Activated effector memory CD4-positive, alpha-beta T cell treated with Interleukin-2 at 50 U/mL for 16 hours (primary cell): ENCODE measurements at places on chromosomes 3 and 15.

DNA sequence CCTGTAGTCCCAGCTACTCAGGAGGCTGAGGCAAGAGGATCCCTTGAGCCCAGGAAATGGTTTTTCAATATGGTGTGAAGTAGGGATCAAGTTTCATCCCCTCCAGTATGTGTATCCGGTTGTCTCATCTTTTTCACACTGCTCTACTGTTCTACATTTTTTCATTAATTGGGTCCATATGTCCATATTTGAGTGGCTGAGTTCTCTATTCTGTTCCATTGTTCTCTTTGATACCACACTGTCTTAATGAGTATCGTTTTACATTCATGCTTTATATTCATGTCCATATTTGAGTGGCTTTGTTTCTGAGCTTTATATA lies 81.6 kb upstream of the LRRFIP2 start:
- no peak for DNase-seq

DNA sequence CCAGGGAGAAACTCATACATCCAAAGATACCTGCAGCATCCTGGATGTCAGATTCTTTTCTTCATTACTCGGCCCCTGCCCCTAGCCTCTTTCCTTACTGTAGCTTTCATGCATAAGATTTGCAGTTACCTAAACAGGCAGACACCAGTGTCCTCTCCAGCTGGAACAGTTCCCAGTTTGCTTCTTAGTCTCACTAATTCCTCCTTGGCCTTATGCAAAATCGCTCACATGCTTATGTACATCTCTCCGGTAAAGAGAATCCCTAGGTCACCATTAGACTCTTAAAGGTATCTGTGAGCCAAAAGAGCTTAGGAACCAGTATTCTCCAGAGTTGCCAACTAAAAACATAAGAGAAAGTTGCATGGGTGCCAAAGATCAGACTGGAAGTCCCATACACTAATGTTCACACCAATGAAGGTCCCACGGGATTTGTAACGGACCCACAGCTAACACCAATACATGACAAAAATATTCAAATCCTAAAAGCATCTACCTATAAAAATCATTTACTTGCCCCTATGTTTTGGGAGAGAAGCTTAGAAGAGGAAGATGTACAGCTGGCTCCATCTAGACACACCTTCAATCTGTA lies 66.6 kb downstream of the CBLB start:
- DNase-seq = no peak

DNA sequence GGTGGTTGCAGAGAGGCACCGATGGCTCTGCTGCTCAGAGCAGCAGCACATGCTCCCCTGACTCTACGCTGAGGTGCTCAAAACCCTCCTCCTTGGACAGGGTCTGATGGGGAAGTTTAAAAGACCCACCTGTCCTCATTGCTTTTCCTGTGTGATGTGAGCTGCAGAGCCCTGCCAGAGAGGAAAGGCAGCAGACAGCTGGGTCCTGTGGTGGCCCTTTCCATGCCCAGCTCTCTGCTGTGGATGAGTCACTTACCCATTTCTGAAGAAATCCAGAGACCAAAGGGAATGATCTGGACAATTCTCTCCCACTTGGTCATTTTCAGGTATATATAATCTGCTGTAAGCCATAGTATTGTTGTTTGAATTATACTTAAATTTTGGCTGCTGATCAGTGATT lies 121.7 kb downstream of the CHDH start:
- DNase-seq = no peak

DNA sequence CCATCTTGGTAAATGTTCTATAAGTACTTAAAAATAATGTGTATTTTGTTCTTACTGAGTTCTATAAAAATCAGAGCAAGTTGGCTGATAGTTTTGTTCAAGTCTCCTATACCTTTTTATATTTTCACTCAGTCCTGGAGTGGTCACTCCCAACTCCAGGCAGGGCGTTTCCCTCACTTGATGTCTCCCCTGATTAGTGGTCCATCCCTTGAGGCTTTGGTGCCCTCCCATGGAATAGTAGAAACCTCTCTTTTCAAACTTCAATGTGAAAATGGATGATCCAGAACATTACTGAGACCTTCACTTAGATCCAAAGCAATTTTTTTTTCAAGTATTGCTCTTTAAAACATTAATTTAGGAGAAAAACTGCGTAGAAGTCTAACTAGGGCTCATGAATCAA lies 25.0 kb upstream of the SCN10A start:
- DNase-seq = no peak

DNA sequence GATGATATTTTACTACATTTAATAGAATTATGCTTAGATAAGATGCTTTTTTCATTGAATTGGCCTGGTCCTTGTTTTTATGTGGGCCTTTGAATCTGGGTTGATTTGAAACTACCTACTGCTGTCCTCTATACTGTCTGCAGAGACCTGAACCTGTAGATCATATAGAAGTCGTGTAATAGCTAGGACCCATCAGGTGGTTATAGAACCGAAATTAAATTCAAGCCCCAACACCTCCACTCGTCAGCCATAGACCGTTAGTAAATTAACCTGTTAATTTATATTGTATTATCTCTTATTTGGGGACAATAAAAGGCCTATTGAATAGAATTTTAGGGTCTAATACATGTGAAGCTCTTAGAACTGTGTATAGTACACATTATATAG lies 108.4 kb downstream of the MBNL1 start:
- no peak for DNase-seq

GRCh38 chr3:69690-70089 lies 126.9 kb upstream of the CHL1 start:
- DNase-seq = no peak
